ENCODE measurements at places on chromosomes 3 and 15.

DNA sequence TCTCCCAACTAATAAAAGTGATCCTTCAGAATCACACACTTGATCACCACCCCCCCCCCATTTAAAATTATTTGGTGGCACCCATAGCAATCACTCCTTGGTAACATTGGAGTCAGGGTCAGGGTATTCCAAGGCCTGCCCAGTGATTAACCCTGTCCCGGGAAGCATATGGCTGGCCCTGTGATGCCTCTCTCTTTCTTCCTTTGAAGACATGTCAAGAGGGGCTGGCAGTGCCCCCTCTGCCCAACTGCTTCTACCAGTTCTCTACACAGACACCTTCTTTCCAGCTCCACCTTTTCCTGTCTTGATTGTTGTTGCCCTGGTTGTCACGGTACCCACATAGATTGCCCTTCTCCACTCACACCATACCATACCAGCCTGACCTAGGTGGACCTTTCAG, 30.9 kb upstream of the MANF start:
- DNase-seq: no peak

GRCh38 chr3:11932636-11933035, 71.6 kb upstream of the SYN2 start:
- no peak for DNase-seq

DNA sequence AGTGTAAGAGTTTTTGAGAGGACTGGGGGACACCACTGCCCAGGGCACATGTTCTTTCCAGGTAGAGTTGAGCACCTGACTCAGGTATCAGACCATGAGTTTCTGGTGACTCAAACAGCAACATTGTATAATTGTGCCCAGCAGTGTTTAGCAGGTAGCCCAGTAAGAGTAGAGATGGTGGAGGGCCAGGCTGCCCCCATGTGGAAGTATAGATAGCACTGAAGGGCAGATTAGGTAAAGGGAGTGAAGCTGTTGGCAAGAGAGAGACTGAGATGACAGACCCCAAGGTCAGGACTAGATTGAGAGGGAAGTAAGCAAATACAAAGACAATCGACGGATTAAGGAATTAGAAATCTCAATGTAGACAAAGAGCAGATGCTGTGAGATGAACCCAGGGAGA, 74.6 kb downstream of the TRIM42 start:
- DNase-seq: no peak

DNA sequence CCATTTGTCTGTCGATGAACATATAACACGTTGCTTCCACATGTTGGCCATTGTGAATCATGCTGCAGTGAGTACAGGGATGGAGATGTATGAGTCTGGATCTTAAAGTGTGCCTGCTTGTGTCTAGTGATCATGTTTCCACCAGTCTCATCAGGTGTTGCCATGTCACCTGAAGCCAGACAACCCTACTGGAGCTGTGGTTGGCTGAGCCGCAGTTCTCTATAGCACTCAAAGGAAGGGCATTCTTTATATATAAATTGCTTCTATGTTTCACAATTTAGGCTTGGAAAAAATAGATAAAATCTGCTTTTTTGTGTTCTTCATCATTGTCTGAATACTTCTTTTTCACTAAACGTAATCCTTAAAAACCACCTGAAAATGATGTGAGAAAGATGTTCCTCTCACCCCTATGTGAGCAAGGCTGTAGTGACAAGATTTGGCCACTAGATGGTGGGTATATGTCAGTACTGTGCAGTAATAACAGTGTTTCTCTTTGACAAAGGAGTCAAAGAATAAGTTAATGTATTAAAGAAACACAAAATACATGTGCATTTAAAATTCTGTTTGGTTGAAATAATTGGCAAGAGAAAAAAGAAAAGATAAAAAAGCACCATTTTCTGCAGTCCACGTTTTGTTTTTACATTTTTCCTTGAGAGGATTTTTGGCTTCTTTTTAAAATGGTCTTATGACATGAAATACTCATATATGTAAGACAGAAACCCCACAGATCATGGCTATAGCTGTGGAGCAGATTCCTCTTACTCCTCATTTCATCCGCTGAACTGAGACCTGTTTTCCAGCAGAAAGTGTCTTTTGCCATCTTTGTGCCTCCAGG, 394.5 kb upstream of the DPPA4 start:
- DNase-seq: no peak

- no peak for DNase-seq
Observed at GRCh38 chr3:100775226-100775625, 65.9 kb downstream of the TFG start.

GRCh38 chr3:128597900-128598299, 52.7 kb downstream of the RPN1 start:
- no peak for DNase-seq

- DNase-seq: no peak
Observed at GRCh38 chr3:126008219-126008618, 39.2 kb downstream of the ROPN1B start.

GRCh38 chr3:41190509-41191284, 8.6 kb upstream of the CTNNB1 start:
- DNase-seq: no peak

DNA sequence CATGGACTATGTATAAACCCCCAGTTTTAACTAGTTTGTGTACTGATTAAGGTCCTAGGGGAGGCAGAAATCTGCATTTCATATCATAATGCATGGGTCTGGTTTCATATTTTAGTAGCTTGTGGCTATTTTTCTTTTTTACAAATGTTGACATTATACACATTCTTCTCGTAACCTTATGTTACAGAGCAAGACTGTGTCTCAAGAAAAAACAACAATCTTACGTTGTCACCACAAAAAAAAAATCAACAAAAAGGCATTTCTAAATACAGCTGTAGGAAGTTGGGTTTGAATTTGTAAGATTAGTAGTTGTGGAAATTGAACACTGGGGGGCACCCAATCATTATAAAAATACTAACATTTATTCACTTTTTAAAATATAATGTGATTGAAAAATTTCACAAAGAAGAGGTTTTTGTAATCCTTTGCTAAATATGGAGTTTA, 17.9 kb downstream of the SERP1 start:
- no peak for DNase-seq

DNA sequence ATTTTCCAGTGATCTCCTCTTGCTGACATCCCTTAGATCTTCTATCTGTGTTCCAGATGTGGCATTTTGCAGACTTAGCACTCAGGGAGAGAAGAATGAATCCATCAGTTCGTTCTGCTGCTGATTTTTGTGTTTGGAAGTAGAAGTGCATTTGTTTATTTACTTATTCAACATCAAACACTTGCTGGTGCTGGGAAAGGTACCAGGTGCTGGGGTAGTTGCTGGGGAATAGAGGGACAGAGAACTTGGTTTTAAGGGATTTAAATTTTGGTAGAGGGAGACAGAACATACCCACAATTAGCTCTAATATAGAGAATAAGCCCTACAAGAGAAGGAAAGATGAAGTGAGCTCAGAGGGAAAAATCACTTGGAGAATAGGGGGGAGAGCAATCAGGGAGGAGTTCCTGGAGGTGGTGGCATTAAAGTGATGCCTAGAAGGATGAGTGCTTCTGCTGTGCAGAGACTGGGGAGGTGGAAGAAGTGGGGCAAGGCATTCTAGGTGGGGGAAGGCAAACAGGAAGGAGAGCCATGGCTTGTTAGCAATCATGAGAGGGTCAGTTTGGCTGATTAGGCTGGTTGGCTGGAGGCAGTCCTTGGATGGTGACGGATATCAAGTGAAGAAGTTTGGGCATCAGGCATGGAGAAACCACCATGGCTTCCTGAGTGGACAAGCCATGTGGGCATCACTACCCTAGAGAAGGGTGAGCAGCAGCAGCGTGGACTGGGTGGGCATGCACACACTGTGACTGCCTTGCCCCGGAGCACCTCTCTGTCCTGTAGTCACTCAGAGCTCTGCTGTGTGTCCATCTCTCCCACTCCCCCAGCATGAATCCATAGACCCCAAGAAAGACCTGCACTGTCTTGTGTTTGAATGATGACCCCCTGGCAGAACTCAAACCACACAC, 197.3 kb downstream of the OPA1 start:
- no peak for DNase-seq

DNA sequence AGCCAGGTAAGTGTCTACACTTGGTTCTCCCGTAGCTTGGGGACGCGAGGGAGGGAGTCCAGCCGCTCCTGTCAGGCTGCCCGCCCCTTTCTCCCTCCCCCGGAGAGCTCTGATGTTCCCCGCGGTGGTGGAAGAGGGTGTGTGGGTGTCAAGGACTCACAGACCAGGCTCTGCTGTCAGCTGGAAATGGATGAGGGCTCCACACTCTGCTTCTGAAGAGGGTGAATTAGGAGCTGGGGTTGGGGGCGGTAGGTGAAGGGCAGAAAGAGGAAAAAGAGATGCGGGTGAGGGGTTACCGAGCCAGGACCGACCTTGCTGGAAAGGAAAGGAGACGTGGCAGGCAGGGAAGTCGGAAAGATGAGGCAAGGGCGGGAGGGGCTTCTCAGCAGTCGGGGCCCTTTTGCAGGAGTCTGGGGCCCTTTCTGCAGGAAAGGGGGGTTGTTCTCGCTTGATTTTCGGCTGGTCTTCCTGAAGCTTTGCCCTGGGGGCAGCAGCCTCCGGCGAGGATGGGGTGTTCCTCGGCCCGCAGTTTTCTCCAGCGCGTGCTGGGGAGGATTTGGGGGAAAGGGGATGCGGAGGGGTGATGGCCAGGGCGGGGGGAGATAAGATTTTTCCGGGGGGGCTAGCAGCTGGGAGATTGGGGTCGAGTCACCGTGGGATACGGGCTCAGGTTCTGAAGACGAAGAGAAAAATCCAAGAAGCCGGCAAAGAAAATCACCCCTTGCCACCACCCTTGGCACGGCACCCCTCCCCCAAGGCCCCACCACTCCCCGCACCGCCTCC, 602 bp upstream of the BAHD1 start:
- DNase-seq: no peak

- DNase-seq: no peak
Observed at GRCh38 chr3:40254891-40255290, 54.6 kb upstream of the EIF1B start.

DNA sequence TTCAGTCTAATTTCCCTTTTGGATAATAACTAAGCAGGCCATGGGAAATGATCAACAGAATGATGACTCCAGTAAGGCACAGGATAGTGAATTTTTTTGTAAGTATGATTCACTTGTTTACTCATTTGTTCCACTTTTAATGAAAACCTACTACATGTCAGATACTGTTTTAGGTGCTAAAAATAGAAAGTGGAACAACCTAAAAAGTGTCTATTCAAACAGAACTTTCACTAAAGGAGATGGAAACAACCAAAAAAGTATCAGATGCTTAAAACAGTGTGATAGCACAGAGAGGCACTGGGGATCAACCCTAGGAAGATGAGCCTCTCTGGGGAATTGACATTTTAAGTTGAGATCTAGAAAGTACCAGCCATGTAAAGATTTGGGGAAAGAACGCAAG, 11.1 kb downstream of the RYK start:
- DNase-seq: no peak

GRCh38 chr3:48299746-48300712, 33.4 kb downstream of the SPINK8 start:
- no peak for DNase-seq

DNA sequence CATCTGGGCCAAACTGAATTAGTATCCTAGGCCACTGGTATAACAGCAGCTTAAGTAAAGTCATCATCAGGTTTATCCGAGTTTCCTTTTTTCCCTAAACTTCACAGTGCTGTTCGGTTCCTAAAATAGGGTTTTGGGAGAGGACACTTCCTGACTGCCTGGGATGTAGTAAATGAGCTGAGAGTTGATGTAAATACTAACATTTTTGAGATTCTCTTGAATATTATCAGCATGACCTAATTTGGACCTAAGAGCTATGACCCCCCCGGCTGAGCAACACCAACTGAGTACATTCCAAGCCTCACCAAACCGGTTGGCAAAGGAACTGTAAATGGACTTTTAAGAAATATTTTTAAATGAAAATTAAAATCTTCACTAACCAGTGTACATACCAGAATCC, 78.8 kb downstream of the IL5RA start:
- no peak for DNase-seq

- DNase-seq: no peak
Observed at GRCh38 chr3:38003371-38003816, 12.8 kb downstream of the VILL start.

GRCh38 chr3:46214751-46215352, 6.7 kb upstream of the CCR1 start:
- no peak for DNase-seq

GRCh38 chr15:37076543-37076942, 23.8 kb downstream of the MEIS2 start:
- no peak for DNase-seq

DNA sequence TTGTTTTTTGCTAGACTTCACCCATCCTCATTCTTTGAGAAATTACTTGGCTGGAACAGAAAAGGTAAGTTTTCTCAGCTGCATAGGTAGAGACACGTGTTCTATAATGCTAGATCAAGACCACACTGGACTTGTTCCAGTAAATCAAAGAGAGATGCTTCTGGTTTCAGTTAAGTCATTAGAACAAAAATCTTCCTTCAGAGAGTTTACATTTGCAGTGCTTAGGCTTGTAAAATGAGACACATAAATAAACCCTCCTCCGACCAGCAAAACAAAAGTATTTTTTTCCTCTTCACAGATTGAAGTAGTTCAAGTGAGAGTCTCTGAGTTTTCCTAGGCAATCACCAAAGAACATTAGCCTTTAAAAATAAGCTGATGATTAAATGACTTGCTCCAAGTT, 87.3 kb upstream of the PROK2 start:
- DNase-seq: no peak

- DNase-seq: no peak
Observed at GRCh38 chr3:129051871-129052340, 8.7 kb upstream of the GP9 start.

DNA sequence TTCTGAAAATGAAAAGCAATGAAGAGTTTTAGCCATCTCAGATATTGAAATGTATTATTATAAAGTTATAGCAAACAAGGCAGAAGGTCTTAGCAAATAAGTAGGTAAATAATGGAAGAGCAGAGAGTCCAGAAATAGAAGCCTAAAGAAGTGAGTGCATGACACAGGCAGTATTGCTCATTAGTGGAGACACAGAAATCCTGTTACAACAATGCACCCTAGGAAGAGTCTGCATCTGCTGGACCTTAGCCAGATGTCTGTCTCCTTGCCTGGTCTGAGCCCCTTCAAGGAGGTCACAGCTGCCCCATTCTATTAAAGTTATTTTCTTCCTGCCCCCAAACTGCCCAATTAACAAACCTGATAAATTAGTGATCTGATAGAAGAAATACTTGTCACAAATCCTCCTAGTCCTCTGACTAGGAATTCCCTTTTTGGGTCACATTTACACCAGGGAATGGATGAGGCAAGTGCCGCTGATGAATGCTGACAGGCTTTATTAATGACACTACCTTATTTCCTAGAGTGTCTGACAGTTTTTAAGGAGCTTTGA, 51.9 kb downstream of the HOMER2 start:
- peak; percentile 19 for DNase-seq

DNA sequence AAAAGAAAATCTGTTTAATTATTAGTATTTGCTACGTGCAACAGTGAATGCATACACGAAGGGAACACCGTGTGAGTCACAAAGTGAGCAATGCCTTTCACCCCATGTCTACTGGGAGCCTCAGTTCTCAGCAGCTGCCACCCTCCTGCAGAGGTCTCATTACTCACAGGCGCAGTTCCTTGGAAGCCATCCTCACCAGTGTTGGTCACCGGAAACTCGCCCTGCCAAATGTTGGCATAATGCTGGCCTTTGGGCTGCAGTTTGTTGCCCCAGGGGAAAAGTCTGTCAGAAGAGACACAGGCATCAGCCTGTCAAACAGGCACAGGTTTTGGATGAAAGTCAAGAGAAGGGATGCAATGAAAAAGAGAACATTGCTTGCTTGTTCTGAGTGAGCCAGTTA, 50.1 kb downstream of the SUMF1 start:
- DNase-seq: no peak

All from NCI-H524 treated with DMSO at 0.1 percent for 48 hours (cell line).